ENCODE measurements at places on chromosomes 13 and 19.
A peak's percentile ranks its signal among the peaks of the same experiment; 100 is the strongest.

DNA sequence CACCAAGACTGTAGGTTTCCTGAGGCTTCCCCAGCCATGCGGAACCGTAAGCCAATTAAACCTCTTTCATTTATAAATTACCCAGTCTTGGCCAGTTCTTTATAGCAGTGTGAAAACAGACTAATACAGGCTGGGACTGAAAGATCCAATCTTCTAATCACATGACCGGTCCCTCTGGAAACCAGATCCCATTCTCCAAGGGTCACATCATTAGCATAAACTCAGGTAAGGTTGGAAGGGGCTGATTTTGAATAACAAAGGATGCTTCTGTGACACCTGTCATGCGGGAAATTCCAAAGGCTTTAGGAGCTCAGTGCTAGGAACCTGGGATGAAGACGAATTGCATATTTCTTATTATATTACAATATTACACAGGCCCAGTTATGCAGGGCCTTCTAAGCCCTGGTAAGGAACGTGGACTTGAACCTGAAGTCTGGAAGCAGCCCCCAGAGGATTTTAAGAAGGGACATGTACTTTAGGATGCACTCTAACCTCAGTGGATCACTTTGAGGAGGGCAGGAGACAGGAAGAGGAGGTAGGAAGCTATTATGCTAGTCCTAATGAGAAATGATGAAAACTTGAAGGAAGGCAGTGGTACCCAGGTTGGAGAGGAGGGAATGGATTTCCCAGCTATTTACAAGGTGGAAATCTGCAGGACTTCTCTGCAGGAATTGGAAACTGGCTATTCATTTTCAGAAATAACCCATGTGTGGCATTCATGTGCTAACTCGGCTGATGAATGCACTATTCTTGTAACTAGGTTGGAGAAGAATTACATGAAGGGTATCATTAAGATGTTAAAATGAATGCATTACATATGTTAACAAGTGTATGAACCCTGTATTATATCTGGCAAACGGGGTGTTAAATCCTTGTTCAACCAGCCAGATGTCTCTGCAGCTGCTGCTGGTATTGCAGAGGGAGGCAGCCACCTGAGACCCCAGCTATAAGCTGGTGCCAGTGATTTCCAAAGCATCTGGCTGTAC, 19.3 kb downstream of the TNFSF11 start:
- no peak for DNase-seq

DNA sequence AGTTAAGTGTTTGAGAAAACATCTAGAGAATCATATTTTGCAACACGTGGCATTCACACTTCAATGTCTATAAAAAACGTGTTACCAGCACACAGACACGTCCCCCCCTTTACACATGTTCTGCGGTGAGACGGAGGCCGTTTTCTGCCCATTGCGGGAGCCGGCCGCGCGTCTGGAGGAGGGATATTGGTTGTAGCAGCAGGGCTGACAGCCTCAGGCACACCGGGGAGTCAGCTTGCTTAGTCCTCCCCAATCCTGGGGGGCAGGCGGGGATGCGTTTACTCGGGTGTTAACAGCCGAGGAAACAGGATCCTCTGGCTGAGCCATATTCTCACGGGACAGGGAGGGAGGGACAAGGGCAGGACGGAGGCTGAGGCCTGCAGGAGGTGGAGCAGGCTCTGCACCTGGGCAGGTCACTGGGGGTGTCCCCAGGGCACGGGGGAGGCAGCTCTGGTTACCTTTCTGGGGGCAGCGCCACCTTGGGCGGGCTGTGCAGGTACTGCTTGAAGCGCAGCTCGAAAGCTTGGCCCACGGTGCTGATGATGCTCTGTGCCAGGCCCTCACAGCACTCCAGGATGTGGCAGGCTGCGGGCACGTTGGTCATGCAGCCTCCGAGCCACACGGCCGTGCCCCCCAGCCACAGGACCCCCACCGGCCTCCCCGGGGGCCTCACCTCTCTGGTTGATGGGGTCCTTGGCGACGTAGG, 25.0 kb downstream of the SHC2 start:
- no peak for DNase-seq

GRCh38 chr19:34838753-34839431, 65.9 kb upstream of the ZNF599 start:
- no peak for DNase-seq

DNA sequence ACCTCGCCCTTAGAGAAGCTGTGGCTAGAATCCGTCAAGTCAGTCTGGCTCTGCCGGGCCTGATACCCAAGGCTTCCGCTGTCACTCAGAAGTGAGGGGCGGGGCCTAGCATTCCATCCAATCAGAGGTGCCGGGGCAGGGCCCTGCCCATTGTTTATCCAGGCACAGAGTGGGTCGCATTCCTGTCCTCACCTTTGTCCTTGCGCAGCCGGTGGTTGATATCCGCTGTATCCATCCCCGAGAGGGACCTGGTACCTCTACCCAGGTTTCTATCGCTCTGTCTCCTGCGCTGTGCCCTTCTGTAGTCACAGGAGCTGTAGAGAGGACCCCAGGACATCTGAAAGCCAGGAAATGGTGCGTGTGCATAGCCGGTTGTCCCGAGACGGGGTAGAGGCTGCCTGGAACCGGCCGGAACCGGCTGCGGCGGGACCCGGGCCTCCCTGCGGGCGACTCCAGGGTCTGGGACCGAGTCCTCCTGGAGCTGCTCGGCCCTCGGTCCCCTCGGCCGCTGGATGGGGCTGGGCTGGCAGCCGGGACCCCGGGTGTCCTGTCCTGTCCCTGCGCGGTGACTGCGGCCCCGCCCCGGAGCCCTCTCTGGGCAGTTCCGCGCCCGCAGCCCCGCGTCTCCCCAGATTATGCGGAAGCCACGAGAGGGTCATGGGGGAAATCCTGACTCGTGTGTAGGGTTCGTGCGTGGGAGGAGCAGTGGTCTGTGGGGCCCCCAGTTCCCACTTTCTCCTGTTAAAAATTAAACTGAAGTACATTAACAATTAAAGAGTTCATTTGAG, at the start of gene ZNF763:
ZNF763 (plus strand) TSS at position 183 of the 788 bp plus-strand sequence; CDS start at position 352, 169 bp downstream.
- peak; percentile 96 for DNase-seq

DNA sequence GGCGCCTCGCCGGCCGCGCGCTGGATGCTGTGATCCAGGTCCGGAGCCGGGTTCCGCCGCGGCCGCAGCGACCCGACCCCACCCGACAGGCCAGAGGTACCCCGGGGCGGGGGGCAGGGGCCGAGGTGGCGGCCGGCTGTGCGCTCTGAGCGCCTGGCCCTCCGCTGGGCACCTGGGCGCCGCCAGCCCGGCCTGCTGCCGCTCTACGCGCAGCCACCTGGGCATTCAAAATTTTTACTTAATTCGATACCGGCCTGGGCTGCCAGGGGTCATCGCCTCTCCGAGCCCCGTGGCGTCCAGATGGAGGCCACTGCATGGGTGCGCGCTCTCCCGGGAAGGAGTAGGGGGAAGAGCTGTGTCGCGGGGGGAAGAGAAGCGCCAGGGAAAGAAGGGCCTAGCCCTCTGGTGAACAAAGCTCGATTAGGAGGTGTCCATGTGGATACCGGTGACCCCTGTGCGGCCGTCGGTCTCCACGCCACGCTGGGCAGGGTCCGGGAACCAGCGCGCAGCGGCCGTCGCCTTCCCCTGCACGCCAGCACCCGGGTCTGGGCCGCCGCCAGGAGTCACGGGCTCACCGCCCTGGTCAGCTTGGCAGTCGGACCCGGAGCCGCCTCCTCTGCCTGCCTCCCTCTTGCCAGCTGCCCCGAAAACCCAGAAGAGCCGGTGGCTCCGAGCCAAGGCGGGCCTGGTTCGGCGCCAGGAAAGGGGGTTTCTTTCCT, 666 bp downstream of the BIVM start:
- DNase-seq, result peak; percentile 24

- no peak for DNase-seq
These were observed 56.2 kb upstream of the USPL1 start for GRCh38 chr13:30561511-30561910.

DNA sequence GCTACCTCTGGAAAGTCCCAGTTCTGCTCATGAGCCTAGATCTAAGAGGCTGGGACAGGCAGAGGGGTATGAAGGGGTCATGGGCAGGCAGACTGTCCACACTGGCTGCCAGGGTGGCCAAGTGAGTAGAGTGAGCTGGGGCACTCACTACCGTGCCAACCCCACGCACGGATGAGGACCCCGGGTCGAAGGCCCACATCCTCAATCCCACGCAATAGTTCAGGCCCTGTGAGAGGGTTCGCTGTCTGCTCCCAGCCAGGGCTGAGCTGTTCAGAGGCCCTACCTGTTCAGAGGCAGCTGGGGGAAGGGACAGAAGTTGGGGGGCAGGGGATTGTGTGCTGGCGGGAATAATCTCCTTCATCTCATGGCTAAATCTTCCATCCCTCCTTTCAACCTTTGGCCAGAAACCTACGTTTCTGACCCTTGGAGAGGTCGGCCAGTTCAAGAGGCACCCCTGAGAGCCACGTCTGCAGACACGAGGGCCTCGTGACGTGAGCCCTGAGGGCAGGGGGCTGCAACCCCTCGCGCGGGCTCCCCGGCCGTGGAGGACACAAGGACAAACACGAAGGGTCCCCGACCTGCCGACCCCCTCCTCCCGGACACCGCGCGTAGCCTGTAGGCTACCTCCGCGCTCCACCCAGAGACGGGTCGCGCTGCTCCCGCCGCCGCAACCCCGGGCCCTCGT, 1.0 kb upstream of the RPS5 start:
- no peak for DNase-seq

DNA sequence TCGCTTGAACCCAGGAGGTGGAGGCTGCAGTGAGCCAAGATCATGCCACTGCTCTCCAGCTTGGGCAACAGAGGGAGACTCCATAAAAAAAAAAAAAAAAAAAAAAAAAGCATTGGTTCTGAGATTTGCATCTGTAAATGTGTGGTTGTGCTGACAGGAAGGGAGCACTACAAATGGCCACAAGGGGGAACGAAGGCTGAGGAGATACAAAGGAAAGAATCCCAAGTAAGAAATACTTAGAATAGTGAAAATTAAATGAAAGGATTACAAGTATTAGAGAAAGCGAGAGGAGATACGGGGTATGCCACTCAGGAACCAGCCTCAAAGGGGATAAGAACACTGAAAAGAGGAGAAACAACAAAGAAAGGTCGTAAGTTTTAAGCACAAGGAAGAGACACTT, 284.9 kb downstream of the KLF12 start:
- DNase-seq, result no peak

DNA sequence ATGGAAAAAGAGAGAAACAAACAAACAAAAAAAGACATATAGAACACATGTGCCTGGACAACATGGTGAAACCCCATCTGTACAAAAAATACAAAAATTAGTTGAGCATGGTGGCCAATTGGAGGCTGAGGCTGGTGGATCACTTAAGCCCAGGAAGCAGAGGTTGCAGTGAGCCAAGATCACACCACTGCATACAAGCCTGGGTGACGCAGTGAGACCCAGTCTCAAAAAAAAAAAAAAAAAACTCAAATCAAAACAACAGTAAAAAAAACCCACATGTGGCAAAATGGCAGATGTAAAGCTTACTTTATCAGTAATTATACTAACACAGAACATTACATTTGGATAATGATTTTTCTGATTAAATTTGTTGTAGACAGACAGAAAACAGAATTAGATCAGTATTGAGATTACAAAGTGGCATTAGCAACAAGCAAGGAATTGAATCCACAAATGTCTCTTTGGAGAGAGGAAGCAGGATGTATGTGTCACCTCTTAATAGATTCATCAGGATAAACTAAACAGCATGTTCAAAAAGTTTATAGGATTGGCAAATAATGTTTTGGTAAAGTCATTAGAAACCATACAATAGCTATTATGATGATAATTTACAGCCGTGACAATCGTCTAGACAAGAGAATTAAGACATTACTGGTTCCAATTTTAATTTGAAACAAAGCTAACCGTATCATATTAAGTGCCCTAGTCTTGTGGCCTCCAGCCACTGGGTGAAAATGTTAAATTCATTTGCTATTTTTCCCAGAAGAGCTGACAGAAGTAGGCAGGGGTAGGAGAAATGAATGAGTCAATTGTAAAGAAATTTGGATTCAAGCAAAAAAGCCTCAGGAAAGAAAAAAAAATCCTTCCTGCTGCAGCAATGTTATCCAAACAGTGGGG, 206.0 kb downstream of the FGF14 start:
- no peak for DNase-seq

- DNase-seq, result no peak
These were observed 139.0 kb downstream of the ZDHHC20 start for GRCh38 chr13:21319869-21320641.

- DNase-seq, result no peak
These were observed 21.1 kb downstream of the CLEC17A start for GRCh38 chr19:14603990-14604387.

DNA sequence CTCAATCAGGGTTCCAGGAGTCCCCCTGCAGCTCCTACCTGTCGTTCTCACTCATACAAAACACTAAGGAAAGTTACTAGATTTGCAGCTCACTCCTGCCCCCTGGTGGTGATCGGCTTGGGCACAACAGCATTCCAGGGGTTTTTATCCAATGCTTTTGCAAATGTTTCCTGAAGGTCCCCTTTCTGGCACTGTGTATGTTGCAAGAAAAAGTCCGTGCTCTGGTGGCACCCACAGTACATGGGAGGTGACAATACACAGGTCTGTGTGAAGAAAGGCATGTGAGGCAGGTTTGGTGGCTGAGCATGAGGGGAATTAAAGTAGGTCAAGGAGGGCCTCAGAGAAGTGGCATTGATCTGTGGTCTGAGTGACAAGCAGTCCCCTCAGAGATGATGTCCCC, 8.6 kb upstream of the TYK2 start:
- DNase-seq, result peak; percentile 89

Data from cerebellar cortex (tissue), 1 donor.